ENCODE measurements at places on chromosomes 3 and 15.

DNA sequence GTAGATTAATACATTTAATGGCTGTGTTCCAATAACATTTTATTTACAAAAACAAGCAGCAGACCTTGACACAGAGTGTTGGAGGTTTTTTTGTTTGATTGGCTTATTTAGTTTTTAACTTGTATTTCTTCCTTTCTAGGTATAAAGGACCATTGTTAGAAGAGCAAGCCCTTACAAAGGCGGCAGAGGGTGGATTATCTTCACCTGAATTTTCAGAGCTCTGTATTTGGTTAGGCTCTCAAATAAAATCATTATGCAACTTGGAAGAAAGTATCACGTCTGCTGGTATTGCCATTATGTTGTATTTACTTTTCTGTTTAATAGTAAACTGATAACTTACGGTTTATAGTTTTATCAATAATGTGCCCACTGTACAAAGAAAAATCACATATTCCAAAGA is 10.0 kb downstream of the FAM98B start:
- no peak for DNase-seq

- peak; percentile 48 for DNase-seq
These were observed 486 bp downstream of the CDIN1 start for GRCh38 chr15:36579792-36580431.

DNA sequence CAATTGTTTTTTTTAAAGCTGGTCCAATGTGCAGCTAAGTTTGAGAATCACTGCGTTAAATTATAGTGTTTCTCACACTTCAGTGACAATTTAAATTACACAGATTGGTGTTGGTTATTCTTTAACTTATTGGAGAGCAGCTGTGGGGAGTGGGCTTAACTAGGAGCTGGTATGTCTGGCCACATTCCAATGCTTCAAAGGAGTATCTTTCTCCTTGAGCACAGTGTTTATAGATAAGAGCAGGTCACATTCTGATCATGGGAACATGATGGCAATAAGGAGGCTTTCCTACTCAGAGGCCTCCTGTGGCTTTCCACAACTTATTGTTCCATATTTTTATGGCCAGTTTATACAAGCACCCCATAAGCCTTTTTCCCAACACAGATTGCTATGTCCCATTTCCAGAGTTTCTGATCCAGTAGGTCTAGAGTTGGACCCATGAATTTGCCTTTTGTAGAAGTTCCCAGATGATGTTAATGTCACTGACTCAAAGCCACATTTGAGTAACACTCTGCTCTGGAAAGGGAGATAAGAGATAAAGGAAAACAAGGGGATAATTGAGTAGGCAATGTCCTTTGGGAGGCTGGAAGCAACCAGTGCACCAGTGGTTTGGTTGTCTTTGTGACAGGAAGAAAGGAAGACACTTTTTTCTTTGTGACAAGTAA is 33.0 kb upstream of the PLSCR4 start:
- no peak for DNase-seq

- no peak for DNase-seq
These were observed 82.1 kb downstream of the EEFSEC start for GRCh38 chr3:128235207-128235926.

DNA sequence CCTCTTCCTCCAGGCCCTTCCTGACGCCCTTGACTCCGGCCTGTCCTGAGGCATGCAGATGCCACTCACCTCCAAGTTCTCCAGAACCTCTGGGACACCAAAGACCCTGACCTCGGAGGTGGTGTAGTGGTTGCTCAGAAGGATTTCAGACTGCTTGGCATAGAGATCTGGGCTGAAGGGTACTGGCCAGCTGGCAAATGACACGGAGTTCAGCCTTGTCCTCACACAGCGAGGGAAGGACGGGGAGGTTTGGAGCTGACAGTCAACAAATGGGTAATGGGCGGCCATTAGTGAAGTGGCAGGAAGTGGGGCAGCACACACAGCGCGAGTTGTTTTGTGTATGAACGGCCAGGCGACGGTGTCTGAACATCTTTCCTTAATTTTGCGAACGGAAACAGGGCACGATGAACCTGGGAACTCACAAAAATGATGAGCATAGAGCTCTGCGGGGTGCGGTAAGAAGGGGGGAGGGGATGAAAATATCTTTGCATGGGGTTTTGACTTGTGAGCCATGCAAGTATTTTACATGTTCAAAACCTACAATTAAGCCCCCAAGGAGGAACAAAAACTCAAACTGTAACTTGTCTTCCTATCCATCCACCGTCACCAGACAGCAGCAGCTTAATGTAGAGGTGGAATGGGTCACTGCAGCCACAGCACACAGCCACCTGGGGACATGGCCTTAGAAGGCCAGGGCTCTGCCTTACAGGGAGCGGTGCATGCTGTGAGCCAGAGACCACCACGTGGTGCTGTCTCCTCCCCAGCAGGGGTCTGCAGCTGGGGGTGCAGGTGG is 43.6 kb upstream of the RPL32 start:
- no peak for DNase-seq

DNA sequence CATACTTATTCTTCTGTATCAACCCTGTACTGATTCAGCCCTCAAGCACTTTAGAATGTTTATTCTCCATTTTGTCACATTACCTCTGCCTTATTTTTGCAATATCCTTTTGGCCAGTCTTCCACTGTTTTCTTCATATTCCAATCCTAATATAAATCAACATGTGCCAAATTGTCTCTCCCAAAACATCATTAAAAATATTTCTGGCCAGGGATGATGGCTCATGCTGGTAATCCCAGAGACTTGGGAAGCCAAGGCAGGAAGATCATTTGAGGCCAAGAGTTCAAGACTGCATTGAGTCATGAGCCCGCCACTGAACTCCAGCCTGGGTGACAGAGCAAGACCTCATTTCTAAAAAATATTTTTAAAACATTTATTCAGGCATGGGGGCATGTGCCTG is 641.4 kb upstream of the CBLB start:
- no peak for DNase-seq

DNA sequence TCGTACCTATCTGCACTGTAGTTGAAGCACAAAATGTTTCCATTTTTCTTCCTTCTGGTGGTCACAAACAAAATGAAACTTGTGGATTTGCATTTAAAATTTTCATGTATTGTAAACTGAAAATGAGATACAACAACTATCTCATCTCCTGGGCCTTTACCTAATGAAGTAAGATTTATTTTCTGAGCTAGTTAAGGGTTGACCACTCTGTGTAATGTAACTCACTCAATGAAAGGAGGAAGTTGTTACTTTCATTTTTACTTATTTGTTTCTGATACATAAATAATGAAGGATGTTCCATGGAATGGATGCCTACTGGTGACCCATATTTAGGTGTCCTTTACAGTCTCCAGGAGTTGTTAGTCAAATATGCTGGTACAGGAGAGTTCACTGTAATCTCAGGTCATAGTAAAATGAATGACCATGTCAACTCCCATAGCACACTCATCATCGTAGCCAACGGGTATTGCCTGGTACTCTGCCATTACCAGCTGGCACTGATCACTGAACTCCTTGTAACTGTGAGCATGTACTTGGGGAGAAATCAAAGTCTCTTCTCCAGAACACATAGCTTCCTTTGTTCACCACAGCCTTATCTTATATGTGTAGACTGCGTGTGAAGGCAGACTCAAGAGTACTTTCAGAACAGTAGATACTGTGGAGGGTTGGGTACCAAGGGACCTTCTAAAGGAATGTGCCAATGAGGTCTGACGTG is 474.2 kb upstream of the ROBO2 start:
- DNase-seq = no peak

All from head of caudate nucleus (tissue), 42 donors.